ENCODE measurements at places on chromosomes 4 and X.

DNA sequence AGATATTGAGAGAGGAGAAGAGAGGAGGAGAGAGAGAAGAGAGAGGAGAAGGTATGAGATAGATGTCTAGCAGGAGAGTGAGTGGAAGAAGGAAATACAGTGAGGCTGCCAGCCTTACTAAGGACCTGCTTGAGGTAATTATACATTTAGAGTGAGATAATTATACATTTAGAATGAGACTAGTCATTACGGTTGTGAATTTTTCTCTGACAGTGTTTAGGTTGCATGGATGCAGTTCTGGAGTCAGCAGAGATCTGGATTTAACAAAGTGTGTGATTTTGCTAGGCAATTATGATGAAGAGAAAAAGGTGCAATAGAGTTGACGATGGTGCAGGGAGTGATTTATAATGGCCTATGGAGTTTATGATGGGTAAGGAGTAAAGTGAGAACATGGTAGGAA lies 187.1 kb upstream of the ARX start:
- H3K27me3 ChIP-seq: no peaks in the 10 kb centered on the region
- H3K4me3 ChIP-seq: no peak overlapping the region
- no peak overlapping the region for H3K27ac ChIP-seq
- H3K4me1 ChIP-seq: no peaks in the 10 kb centered on the region
- no peaks in the 10 kb centered on the region for H3K36me3 ChIP-seq

DNA sequence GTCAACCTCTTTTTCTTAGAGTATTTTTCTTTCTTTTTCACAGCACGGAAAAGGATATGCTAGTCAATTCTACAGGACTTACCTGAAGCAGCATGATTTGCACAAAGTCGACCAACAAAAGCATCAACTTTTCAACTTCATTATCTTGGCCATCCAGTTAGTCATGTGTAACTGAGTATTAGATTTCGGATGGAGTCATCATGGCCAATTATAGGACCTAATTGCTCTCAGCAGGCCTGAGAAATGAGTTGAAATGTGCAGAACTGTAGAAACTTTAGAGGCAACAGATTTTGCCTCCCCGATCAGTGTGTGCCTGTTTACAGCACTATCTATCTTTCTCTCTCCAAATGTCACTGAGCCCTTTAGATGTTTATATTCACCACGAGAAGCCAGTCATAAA lies 41.0 kb downstream of the PCDH10 start:
- H3K36me3 ChIP-seq: no peaks in the 10 kb centered on the region
- no peak overlapping the region for H3K4me3 ChIP-seq
- DNase-seq: no peak
- no peak overlapping the region for H3K27ac ChIP-seq
- H3K27me3 ChIP-seq: no peaks in the 10 kb centered on the region

DNA sequence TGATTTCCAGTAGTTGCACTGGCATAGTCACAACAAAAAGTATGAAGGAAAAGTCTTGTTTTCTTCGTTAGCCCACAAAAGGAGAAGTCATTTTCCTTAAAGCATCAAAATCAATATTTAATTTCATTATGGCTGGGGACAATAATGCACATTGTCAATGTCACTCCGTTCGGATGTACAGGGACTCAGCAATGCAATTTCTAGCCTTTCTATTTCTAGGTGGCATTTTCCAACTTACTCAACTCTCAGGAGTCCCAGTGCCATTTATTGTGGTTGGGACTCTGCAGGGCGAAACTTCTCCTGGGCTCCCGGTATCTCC lies 99.6 kb downstream of the CEP135 start:
- H3K36me3 ChIP-seq: no peaks in the 10 kb centered on the region
- H3K4me1 ChIP-seq: peaks cover 7% of the 10 kb centered on the region
- no peak for DNase-seq
- H3K27me3 ChIP-seq: peaks cover 41% of the 10 kb centered on the region

- H3K4me1 ChIP-seq: peaks cover 10% of the 10 kb centered on the region
- no peak for DNase-seq
- no peak overlapping the region for H3K27ac ChIP-seq
These were observed 78.4 kb downstream of the LUZP4 start for GRCh38 chrX:115367951-115368350.

GRCh38 chr4:113248320-113248719 lies 198.9 kb downstream of the ANK2 start:
- no peak overlapping the region for H3K27ac ChIP-seq
- no peaks in the 10 kb centered on the region for H3K27me3 ChIP-seq
- no peak overlapping the region for H3K4me3 ChIP-seq
- no peak for DNase-seq

- no peaks in the 10 kb centered on the region for H3K27me3 ChIP-seq
- H3K4me1 ChIP-seq: no peaks in the 10 kb centered on the region
- H3K36me3 ChIP-seq: no peaks in the 10 kb centered on the region
- H3K4me3 ChIP-seq: no peak overlapping the region
These were observed 158.3 kb downstream of the SLC4A4 start for GRCh38 chr4:71497078-71497477.
